HT1080 (cell line): ENCODE measurements at places on chromosomes 2 and 18. TPM values are rescaled to one million over a fixed set of nuclear protein-coding genes. Genes with fewer than 3 reads are reported as not detected.

The KIAA2012 gene
- not detected in 2 replicates for total RNA-seq

The NEB gene
- 0.02 and 0.23 TPM in 2 replicates for total RNA-seq

The UGT1A5 gene
- not detected in 2 replicates for total RNA-seq

The PROC gene
- total RNA-seq, result not detected in 2 replicates

GRCh38 chr2:67215214-67216055 is 181.7 kb upstream of the ETAA1 start:
- DNase-seq, result peak; percentile 77

DNA sequence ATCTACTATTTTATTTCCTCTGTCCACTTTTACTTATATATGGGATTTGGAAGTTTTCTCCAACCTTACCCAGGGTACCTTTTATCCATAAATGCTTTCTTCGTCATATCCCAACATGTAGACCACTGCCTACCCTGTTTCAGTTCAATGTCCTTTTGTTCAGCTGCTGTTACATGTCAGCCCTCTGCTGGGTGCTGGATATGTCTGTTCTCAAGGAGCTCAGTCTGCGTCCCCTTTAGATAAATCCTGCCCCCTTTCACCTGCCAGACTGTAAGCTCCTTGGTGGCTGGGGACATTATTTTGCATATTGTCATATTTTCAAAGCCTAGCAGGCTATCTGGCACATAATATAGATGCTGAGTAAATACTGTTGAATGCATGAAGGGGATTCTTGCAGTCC is 53.2 kb downstream of the NEMP2 start:
- no peak for DNase-seq

DNA sequence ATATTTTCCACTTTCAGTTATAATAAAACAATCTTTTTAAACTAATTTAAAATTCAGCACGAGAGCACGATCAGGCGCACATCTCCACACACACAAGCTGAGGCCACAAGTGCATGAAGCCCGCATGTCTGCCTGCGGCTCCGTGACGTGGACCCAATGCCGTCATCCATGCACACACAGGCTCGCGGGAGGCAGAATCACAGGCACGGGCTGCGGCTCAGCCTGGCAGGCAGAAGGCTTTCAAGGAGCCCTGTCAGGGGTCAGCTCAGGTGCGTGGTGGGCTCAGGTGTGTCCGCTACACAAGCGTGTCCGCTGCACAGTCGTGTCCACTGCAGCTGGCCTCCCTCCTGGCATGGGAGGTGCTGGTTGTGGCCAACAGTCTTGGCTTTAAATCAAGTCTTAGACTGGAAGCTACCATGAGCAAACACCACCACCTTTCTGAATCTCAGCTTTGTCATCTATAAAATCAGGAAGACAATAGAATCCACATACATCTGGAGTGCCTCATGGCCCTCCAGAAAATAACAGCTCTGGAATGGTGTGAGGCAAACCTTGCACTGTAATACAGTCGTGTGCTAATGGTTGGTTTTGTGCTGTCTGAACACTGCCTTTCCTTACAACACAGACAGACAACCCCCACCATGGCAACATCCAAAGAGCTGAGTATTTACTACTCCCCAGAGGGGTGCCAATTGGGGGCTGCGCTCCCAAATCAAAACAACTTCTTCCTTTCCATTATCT is 210.1 kb downstream of the NDUFA10 start:
- no peak for DNase-seq

DNA sequence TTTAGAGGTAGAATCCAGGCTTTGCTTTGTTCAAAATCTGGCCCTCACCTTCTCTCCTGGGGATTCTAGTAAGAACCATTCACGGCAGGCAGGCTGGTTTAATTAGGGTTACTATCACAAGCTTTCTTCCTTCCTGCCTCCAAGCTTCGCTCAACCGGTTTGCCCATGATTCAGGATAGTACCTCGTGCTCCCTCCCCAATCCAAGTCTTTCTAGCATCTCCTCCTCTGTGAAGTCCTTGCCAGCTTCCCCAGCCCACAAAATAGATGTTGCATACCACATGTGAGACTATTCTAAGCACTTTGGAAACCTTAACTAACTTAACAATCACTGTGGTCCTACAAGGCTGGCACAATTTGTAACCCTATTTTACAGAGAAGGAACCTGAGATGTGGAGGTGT is 135.1 kb downstream of the SOCS6 start:
- DNase-seq, result no peak

GRCh38 chr2:71806432-71806831 is 341.2 kb downstream of the CYP26B1 start:
- no peak for DNase-seq

- no peak for DNase-seq
These were observed 220.9 kb downstream of the HDAC4 start for GRCh38 chr2:239179851-239180371.

- DNase-seq, result no peak
These were observed 28.8 kb upstream of the IGFBP5 start for GRCh38 chr2:216724190-216724589.

DNA sequence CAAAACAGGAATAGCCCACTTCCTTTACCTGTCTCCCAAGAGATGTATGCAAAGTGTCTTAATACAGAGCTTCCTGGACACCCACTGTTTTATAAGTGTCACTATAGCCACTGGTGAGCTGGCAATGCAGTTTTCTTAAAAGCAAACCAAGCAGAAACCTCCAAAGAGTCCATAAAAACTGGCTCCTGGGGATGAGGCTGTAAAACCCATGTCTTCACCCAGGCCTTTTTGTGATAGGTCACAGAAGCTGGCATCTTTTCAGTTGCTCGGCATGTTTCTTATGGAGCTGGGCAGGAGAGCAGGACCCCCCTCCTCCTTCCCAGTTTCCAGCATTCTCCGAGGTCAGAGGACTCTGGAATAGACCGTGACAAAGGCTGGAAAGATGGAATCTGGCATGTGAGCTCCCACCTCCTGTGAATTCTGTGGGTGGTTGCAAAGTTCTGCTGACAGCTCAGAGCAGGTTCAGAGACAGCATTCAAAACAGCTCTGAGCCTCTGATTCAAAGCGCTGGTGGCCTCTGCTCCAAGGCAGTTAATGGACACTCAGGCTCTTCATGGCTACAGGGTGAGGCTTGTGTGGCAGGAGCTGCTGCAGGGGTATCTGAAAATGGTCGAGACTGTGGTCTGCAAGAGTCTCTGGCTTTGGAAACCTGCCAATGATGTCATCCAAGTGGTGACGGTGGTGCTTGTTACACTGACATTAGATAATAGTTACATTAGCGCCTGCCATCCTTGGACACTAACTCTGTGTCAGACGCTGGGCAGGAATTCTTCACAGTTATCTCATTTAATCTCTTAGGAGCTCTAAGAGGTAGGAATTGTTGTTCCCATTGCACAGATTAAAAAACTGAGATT is 283.4 kb downstream of the CLIP4 start:
- no peak for DNase-seq
